ENCODE measurements at places on chromosomes 5 and 9. TPM values are rescaled to one million over a fixed set of nuclear protein-coding genes. Genes with fewer than 3 reads are reported as not detected.

RNF14 gene
- total RNA-seq, result 21.0 TPM

FOXD1 gene
- total RNA-seq, result 0.12 TPM

PTGS1 gene
- 1.8 TPM for total RNA-seq

HK3 gene
- not detected for total RNA-seq

B4GALT7 gene
- total RNA-seq, result 23.1 TPM

PHF24 gene
- total RNA-seq, result 1.8 TPM

POU5F2 gene
- 1.0 TPM for total RNA-seq

OBP2B gene
- total RNA-seq, result not detected

DMRT3 gene
- total RNA-seq, result 0.41 TPM

Measured in neural progenitor cell (in vitro differentiated cells).